ENCODE measurements at places on chromosomes 2 and 18.
A peak's percentile ranks its signal among the peaks of the same experiment; 100 is the strongest.

GRCh38 chr2:171579481-171579880, 57.2 kb downstream of the CYBRD1 start:
- DNase-seq: no peak

- no peak for DNase-seq
Measured at GRCh38 chr2:237629739-237630138, 2.4 kb downstream of the LRRFIP1 start.

GRCh38 chr2:37774976-37775907, 103.8 kb upstream of the CDC42EP3 start:
- no peak for DNase-seq

- no peak for DNase-seq
Measured at GRCh38 chr2:168220965-168221819, 26.2 kb downstream of the STK39 start.

DNA sequence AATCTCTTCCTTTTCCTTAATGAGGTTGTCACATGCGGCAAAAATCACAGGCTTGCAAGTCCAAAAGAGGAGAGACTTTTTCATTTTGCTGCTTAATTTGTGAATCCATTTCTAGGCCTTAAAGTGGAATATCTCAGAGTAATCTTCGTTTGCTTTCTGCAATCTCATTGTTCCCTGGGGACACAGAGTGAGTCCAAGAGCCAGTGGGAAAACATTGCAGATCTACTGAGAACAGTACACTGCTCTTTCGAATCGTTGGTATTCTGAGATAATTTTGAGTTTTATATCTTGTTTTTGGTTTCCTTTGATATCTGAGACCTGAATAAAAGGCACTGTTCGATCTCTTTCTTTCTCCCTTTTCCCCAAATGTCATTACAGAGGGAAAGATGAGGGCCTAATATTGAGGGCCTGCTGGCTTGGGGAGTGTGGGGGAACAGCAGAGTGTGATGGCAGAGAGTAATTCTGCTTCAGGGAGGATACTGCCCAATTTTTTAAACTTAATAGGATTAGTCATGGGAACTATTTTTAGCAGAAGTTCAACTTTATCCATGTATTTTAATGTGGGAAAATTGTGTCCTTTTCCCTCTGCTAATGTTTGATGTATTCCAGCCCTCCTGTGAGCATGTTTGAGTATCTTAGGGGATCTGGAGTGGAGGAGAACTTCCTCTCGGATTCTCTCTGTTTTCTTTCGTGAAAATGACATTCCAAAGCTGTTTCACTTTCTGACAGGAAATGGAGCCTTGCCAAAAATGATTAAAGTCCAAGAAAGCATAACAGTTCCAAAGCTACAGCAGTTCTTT, 418.2 kb upstream of the ZEB2 start:
- DNase-seq: peak; percentile 6

- no peak for DNase-seq
Measured at GRCh38 chr2:158722266-158723105, 72.6 kb upstream of the DAPL1 start.

DNA sequence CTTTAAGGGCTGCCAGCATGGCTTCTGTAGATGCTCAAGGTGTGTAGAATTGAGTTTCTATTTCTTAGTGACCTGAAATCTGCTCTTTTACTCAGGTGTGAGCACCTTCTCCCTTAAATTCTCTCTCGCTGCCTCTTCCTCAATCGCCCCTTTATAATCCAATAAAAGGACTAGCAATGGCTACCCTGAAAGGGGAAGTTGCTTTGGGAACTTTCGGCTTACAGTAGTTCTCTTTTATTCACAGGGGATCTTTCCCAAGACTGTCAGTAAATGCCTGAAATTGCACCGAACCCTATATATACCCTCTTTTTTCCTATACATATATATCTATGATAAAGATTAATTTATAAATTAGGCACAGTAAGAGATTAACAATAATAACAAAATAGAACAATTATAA, 121.8 kb downstream of the ACTR3 start:
- DNase-seq: peak; percentile 6

GRCh38 chr2:216486708-216487107, 11.9 kb upstream of the RPL37A start:
- DNase-seq: no peak

- no peak for DNase-seq
Measured at GRCh38 chr2:119707117-119708087, 28.4 kb downstream of the TMEM177 start.

DNA sequence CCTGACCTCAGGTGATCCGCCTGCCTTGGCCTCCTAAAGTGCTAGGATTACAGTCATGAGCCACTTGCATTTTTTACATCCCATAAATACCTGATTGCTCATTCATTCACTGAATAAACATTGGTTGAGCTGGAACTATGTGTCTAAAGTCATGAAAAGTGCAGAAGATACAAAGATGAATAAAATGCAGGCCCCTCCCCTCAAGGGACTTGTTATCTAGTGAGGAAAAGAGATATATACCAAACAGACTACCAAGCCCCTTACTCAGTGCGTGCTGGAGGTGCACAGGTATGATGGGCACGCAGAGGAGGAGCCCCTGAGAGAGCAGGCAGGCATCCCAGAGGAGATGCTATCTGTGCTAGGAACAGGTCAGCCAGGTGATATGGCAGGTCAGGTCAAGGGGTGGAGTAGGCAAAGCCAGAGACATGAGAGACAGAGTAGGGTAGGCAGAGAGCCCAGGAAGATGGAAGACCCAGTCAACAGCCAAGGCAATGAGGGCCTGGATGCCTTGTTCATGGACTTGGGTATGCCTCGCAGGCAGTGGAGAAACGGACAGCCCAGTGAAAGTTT, 7.7 kb downstream of the FHL2 start:
- no peak for DNase-seq

DNA sequence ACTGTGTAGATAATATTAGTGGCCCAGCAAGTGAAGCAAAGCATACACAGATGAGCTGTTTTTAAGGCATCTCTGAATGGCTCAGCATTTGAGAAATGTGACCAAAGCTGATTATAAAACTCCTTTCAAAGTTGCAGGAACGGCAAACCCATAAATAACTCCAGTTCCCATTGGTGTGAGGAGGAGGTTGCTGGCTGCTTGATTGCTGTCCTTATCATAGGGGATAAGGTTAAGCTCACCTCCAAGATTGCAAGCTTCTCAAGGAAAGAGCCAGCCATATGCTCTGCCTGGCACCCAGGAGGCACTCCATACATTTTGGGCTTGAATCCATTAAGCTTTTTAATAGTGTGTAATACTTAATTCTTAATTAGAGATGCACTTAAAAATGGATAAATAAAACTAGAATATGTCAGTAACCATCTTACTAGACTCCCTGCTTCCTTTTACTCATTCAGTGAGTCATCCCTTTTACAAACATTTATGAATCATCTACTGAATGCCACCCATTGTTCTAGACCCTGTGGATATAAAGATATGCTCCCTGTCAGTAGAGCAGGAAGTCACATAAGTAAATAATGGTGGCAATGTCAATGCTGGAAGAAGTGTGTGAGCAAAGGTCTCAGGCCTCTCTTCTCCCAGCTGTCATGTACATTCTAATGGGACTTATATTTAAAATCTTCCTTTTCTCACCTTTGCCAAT, 99.3 kb downstream of the SPATS2L start:
- DNase-seq: peak; percentile 70

DNA sequence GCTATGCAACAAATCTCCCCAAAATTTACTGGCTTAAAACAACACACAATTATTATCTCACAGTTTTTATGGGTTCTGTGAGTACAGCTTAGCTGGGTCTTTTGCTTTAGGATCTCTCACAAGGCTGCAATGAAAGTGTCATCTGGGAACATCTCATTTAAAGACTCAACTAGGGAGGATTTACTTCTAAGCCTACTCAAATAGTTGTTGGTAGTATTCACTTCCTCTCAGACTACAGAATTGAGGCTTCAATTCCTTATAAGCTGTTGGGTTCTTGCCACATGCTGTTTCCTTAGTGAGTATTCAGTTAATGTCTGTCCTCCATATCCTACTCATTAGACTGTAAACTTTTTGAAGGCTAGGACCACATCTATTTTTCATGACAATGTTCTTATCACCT, 72.3 kb downstream of the MDH1 start:
- DNase-seq: no peak

DNA sequence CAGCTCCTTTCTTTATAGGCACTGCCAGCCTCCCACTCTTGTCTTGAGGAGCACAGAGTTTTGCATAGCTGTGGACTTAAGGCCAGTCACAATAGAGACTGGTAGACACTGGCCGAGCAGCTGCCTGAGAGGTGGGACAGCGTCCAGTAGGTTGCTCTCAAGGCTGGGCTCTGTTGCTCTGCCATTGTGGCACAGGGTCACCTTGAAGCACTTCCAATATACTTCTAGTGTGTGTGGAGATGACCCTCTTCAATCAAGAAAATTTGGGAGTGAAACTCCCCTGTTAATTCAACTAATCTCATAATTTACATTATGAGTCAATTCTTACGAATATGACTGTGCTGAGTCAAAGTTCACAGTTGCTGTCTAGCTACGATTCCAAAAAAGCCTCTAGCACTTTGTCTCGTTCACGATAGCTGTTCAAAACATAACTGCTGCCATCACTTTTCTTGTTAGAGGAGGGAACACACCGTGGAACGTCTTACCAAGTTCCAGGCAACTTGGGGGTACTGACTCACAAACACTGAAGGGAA, 636.2 kb downstream of the EPHA4 start:
- DNase-seq: no peak

DNA sequence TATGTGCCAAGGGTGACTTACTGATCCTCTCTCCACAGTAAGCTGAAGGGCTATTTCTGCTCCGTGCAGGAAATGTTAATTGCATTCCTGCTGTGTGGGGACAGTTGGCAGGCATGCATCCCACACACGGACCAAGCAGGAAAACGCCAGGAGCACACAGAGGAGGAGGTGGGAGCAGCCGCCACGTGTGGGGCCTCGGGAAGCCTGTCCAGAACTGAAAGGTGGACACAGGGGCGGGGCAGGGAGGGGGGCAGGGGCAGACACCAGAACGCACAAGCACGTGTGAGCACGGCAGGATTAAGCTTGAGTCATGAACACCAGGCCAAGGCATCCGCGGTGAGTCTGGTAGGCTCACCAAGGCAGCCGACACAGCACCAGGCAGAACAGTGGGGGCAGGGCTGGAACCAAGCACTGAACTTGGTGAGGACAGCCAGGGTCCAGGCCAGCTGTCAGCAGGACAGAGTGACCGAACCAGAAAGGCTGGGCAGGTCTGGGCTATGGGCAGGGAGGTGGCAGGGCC, 177.1 kb downstream of the EIPR1 start:
- DNase-seq: no peak

GRCh38 chr2:181051861-181052522, 71.6 kb downstream of the UBE2E3 start:
- DNase-seq: peak; percentile 35
